ENCODE measurements at places on chromosomes 2 and 18.

DNA sequence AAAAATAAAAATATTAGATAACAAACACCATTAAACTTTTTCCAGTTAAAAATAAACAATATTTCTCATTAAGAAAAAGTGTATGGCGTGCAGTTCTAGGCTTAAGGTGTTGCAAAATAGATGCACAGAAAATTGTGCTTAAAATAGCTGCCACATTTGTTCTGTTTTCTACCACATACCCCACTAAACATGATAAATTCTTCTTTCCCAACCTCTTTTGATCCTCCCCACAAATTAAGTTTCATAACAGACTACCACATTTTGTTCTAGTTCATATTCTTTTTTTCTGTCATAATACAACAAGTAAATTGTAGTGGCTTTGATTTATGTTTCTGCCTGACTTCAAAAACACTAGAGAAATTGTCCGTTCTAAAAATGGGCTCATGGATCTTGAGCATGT lies 64.5 kb downstream of the ARHGAP28 start:
- no peak for DNase-seq

- DNase-seq = peak; percentile 29
Observed at GRCh38 chr2:194203898-194204297, 1453.1 kb upstream of the SLC39A10 start.

GRCh38 chr2:211187602-211188001 lies 631.2 kb downstream of the CPS1 start:
- no peak for DNase-seq

- no peak for DNase-seq
Observed at GRCh38 chr2:165456027-165456426, 13.5 kb upstream of the CSRNP3 start.

GRCh38 chr2:195863564-195863963 lies 205.1 kb downstream of the DNAH7 start:
- DNase-seq = no peak

GRCh38 chr2:109669731-109670130 lies 55.6 kb downstream of the SOWAHC start:
- no peak for DNase-seq

- DNase-seq = peak; percentile 35
Observed at GRCh38 chr18:29418136-29418535, 1241.2 kb upstream of the CDH2 start.

DNA sequence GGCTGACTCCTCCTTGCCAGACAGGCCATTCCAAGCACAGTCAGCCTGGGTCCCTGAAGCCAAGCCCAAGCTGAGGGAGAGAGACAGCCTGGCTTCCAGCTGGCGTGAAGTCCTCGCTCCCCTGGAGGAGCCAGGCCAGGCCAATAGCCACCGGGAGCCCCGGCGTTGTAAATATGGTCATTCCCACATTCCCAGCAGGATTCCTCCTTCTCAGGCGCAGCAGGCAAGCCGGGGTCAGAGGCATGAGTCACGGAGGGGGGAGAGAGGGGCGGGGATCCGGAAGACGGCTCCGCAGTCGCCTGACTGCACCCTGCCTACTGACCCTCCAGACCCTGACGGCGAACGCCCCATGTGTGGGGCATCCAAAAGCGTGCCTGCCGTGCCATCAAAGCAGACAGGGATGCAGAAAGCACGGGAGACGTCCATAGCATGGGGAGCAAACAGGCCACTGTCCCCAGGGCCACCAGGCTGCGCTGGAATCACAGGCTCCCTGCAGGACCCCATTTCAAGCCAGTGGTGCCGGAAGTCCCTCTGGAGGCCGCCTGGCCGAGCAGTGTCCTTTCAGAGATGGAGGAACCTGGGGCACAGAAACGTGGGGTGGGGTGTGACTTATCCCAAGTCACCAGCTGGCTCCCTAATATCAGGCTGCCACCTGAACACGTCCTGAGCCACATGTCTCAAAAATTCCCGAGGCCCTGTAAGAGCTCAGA lies 48.2 kb downstream of the TWIST2 start:
- DNase-seq = no peak

DNA sequence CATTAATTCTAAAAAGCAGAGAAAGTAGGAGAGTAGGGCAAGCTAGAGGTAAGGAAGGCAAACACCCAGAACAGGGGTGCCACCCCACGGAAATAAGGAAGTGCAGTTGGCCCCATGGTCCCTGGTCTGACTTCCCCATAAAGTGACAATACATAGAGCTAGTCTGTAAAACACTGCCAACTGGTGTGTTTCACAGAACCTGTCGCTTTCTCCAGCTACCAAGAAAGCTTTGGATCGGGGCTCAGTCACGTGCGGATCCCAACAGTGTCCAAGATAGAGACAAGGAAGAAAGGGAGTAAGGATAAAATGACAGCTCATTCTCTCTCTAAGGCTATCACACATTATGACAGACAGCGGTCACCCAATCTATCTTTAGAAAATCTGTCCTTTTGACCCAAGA lies 36.4 kb downstream of the TBC1D8 start:
- DNase-seq = no peak

DNA sequence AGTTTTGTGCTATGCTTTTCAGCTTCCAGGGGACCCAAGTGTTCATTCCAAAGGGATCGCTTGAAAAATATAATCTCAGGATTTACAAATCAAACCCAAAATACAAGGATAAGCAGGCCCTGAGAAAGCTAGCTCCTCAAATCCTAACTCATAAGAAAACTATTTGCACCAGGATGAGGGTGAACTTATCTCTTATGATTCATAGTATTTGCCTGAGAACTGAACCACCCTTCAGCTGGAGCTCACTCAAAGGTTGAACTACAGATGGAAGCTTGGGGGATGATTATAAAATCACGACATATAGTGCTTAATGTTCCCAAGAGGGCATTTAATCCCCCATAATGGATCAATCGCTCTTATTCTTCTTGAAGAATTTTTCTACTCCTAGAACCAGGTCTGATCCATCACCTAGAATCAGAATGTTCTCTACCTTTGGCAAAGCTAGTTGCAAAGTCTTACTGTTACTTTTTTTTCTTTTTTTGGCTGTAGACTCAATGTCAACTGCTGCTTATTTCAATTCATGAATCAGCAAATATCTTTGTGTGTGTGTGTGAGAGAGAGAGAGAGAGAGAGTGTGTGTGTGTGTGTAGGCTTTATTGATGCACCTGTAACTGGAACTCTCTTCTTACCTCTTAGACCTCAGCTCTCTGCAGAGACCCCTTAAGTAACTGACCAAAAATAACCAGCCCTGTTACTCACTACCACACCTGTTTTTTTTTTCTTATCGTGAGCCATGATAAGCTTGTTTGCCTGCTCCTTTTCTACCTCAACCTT lies 44.8 kb downstream of the ARL4C start:
- DNase-seq = peak; percentile 78

DNA sequence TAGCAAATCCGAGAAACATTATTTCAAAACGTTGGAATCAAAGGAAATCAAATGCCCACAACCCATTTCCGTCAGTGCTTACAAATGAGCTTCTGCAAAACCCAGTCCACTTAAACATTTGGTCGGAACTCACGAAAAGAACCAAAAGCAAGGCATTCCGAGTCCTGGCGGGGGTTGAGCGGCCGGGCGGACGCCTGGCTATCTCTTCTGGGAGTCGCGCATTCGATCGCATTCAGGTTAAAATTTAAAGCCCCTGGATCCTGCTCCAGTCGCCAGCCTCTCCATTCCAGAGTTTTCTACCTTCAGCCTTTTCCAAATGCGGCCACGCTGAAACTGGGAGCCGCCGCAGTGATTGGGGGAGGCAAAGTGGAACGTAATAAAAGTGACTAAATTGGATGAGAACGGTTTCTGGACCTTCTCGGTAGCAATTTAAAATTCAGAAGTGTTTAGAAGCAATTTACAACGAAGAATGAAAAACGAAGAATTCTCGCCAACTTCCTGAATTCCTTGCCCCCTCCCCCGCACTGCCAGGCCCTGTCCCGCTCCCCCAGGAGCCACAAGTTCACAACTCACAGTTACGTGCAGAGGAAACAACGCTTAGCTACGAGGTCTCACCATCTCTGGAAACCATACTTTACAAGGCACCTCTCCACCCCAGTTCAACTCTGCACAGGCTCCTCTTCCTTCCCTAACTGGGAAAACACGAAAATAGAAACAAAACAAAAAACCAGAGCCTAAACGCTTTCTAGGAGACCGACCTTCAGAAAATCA lies 1.7 kb upstream of the GATA6 start:
- peak; percentile 52 for DNase-seq

- DNase-seq = no peak
Observed at GRCh38 chr2:203722411-203722810, 16.0 kb downstream of the CD28 start.

- no peak for DNase-seq
Observed at GRCh38 chr2:113273027-113273551, 5.6 kb downstream of the PAX8 start.

- no peak for DNase-seq
Observed at GRCh38 chr18:55999641-56000040, 411.6 kb upstream of the TCF4 start.

DNA sequence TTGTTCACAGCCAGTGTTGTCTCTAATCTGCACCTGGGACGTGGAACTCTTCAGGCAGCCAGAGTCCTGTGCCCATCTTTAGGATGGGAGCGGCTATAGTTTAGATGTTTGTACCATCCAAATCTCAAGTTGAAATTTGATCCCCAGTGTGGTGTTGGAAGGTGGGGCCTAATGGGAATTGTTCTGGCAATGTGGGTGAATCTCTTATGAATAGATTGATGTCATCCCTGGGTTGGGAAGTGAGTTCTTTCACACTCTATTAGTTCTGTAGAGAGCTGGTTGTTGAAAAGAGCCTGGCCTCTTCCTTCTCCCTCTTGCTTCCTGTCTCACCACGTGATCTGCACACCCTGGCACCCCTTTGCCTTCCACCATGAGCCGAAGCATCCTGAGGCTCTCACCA lies 300.9 kb downstream of the TXNL1 start:
- no peak for DNase-seq

DNA sequence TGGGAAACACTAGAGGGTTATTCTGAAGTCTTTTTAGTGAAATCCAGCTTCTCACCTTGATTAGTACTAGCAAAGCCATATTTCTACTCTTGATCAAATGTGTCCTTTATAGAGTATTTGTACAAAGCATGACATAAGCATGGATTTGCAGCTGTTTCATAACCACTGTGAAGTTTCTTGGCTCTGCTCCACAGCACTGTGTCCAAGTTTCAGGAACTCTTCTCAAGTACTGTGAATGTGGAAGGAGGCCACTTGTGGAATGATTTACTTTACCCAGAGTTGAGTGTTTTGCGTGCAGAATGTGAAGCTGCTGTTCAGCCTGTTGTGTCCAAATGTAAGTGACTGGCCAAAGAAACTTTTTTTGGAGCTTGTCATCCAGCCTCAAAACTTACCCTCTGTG lies 16.2 kb upstream of the MAPRE2 start:
- no peak for DNase-seq

GRCh38 chr2:50726186-50726585 lies 305.7 kb downstream of the NRXN1 start:
- DNase-seq = no peak

DNA sequence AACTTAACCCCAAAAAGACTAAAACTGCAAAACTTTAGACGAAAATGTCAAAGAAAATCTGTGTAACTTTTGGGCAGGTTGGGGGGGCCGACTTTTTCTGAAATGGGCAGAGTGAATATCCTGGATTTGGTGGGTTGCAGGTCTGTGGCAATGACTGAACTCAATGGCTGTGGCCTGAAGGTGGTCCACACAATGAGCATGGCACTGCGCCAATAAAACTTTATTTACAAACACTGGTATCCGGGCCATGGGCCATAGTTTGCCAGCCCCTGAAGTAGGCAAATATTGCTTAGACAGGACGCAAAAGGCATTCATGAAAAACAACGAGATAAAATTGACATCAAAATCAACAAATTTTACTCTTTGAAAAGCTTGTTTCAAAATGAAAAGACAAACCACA lies 66.2 kb downstream of the RTP5 start:
- DNase-seq = no peak

DNA sequence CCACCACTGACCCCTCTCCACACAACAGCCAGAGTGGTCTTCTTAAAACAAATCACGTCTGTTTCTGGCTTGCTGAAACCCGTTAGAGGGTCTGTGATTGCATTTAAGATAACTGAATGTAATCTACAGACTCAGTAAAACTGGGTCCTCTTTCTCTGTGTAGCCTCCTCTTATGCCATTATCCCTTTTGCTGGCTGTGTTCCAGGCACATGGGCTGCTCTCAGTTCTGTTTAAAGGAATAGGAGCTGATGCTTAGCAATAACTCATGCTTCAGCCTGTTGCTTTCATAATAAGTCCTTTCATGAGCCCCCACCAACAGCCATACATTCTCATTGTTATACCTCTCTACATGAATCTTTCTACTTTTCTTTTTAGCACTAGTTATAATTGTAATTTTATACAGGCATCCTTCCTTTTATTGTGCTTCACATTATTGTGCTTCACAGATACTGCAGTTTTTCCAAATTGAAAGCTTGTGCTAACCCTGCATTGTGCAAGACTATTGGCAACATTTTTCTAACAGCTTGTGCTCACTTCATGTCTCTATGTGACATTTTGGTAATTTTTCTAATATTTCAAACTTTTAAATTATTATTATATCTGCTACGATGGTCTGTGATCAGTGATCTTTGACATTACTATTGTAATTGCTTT lies 782.6 kb downstream of the MBD2 start:
- no peak for DNase-seq

- no peak for DNase-seq
Observed at GRCh38 chr2:226772389-226773179, 27.0 kb downstream of the IRS1 start.

DNA sequence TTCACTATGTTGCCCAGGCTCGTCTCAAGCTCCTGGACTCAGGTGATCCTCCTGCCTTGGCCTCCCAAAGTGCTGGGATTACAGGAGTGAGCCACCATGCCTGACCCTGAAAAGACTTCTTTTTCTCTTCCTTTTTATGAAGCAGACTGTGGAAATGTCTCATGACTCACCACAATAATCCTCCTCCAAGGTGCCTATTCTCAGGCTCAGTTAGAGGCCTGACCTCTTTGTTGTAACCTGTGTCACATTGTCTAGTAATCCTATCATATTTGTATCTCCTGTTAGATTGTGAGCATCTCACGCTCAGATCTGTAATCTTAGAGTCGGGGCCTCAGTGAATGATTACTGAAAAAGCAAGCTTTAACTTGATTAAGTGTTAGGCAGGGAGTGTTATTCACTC lies 18.3 kb upstream of the TAF4B start:
- peak; percentile 18 for DNase-seq

GRCh38 chr18:49842656-49843055 lies 29.3 kb upstream of the ACAA2 start:
- DNase-seq = no peak

DNA sequence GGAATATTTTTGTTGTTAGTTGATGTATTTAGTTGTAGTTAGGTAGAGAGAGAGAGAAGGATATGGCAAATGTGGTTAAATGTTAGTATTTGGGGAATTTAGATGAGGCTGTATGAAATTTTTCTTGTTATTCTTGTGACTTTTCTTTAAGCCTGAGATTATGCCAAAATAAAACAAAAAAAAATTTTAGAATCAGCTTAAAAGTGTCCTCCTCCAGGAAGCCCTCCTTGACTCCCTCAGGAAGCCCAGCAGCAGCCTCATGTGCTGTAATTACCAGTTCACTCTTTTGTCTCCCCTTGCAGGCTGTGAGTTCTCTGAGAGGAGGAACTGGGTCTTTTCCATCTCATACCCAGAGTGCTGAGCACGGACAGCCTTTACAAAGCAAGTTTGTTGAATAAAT lies 243.5 kb downstream of the TFCP2L1 start:
- no peak for DNase-seq

GRCh38 chr18:50065039-50065438 lies 129.9 kb downstream of the MYO5B start:
- no peak for DNase-seq
